Activated naive CD8-positive, alpha-beta T cell treated with anti-CD3 and anti-CD28 coated beads, Interleukin-2, amount 10 ng/mL, durations not matched to agents 7 days and 5 days (primary cell): ENCODE measurements at places on chromosomes 16 and 17.
A peak's percentile ranks its signal among the peaks of the same experiment; 100 is the strongest.

DNA sequence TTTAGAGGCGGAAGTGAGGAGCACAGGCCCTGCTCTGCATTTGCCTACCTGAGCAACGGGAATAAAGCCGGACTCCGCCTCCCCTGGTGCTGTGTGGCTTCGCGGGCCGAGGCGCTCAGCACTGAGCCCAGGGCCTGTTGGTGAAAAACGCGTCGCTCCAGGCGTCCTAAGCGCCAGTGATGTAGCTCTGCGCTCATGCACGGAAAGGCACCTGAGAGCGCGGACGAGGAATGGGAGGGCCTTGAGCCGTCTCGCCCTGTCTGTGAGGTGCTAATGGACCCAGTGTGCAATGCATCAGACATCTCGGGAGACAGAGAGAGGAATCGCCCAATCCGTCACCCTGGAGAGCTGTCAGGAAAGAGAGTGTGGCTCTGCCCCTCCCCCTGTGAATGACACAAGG, 17.2 kb upstream of the ATP2A3 start:
- peak; percentile 10 for DNase-seq

DNA sequence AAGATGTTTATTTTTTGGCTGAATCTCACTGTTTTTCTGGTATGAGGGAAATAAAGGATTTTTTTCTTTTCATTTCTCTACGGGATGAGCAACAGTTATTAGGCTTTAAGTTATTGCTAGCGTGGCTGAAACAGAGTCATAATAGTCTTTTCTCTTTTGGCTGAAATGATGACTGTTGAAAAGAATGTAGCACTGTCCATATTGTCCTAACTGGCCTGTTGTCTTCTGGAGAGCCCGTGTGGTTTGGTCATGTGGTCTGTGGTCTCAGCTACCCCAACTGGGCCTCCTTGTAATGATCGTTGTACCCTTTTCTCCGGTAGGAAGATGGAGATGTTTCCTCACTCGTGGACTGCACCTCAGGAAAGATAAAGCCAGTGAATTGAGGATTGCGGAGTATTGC, 36.6 kb downstream of the EPN2 start:
- DNase-seq: no peak

GRCh38 chr17:51044976-51045375, 75.7 kb downstream of the SPAG9 start:
- DNase-seq: no peak

GRCh38 chr17:43350888-43351361, 47.9 kb upstream of the ARL4D start:
- no peak for DNase-seq

DNA sequence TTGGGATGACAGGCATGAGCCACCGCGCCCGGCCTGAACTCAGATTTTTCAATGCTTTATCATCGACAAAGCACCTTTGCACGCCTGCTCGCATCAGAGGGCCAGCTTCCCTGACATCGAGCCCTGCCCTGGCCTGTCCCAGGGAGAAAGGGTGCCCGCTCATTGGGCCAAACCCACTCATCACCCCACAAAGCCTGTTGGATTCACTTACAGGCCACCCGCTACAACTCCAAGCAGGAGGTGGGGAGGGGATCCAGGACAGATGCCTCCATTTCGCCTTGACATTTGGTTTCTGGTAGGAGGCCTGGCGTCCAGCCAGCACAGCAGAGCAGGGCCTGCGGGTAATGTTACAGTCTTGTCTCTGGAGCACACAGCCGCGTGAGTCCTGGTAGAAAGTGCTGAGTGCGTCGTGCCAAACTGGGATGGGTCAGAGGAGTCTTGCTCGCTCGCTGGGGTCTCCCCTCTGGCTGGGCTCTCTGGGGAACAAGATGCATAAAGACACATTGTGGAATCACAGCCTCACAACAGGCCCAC, 19.8 kb downstream of the SMTNL2 start:
- no peak for DNase-seq

- DNase-seq: no peak
Observed at GRCh38 chr16:86590501-86591144, 12.3 kb downstream of the FOXL1 start.

DNA sequence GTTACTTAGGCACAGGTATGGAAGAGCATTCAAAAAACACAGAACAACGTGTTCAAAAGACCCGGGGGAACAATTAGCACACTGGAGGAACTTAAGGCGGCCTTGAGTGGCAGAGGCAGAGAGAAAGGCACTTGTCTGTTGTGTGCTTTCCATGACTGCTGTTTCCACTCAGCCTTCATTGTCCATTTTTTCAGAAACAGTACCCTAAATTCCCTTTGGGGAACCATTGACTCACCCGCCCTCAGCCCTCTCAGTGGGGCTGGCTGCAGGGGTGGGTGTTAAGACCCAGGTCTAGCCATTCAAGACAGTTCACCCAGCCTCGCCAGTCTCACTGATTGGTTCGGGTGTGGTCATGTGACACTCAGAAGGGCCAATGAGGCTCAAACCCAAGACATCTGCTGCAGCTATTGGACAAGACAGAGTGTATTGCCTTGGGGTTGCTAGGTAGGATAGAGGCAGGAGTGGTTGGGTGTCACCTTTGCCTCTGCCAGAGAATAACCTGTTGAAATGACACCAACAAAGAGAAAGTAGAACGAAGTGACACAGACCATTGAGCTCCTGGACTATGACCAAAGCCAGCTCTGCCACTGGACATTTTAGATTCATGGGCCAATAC, 19.6 kb upstream of the CEP20 start:
- no peak for DNase-seq

DNA sequence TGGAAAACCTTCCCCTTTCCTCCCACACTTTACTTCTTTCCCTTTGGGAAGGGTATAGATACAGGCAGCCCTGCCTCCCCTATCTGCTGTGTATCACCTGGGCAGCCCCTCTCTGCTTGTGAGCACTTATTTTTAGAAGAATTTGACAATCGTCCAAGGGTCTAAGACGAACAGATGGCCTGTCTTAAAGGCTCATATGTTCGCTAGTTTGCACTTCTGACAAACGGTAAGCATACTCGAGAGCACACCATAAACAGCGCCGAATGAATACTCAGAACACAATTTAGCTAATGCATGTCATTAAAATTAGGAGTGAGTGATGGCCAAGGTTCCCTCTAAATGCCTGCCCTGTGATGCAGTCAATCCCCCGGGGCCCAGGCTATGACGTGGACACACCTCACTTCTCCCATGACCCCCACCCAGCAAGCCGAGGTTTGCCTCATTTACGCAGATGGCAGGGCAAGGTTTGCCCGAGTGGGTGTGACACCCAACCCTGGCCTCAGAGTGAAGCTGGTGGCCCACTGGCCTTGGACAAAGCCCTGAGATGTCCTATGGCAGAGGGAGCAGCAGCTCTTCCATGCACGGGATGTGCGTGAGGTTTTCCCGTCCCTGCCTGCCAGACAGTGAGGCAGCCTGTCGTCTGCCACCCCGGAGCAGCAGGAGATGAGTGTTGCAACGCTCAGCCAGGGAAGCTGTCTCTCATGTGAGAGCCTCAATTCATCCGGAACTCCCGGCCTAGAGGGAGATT, 125.2 kb downstream of the C16orf78 start:
- DNase-seq: peak; percentile 28

DNA sequence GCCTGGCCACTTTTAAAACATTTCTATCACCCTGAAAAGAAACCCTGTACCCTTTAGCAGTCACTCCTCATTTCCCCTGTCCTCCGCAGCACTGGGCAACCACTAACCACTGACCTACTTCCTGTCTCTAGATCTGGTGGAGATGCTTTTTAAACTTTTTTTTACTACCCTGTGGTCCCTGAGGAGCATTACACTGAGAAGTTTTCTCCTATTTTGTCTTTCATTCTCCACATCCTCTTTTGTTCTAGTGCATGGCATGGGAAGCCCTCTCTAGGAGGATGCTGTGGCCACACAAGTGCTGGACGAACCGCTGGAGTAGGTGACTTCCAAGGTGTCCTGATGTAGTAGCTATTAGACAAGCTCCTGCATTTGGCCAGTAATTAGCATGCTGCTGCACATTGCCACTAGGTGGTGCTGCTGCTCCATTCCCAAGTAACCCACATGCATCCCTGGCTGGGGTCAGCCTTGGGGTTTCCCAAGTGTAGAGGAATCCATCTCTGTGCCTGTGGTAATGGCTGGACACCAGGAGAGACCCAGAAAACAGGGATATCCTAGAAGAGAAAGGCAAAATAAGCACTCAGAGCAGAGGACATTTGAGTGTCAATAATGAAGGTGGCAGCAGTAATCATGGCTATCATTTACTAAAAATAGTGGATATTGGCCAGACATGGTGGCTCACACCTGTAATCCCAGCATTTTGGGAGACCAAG, 143.8 kb upstream of the CRHR1 start:
- DNase-seq: peak; percentile 73

DNA sequence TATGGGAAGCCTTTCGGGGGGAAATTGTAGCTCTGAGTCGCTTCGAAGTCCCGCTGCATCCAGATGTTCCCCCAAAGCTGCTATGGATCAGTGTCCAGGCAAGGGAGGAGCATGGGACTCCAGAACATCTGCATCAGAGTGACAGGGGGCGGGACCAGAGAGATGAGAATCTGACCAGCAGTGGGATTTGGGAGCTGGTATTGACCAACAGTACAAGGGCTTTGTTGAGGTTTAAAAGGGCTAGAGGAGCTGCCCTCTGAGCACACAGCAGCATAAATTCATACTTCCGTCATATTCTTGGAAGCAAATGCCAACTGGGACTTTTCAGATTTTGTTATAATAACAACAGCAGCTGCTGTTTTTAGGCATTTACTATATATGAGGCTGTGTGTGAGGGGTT, 10.6 kb downstream of the RBFOX1 start:
- DNase-seq: no peak

DNA sequence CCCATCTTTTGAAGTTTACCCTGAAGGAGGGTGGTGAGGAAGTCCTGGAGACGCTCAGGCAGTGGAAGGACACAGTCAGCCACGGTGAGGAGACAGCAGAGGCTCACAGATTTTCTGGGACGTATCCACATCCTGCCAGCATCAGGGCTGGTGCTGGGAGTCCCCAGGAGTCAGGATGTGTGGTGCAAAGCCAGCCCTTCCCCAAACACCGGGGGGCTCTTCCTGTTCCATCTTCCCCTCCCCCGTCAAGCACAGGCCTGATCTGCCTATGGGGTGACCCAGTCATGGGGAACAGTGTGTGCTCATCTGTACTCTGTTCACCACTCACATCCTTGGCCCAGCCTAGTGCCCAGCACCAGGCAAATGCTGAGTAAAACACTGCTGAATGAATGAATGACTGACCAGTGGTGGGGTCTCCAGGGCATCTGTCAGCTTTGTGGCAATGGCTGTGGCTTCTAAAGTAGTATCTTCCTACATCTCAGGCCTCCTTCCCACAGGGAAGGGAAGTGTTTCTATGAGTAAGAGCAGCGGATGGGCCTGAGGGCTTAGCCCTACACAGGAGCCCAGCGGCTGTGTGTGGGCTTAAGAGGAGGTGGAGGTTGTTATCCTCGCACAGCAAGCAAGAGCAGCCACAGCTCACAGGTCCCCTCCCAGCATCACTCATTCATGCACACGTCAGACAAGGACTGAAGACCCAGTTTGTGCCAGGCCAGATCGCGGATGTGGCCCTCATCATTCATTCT, 23.3 kb downstream of the NOS2 start:
- no peak for DNase-seq

GRCh38 chr16:84943620-84944019, 67.7 kb downstream of the ZDHHC7 start:
- DNase-seq: no peak

DNA sequence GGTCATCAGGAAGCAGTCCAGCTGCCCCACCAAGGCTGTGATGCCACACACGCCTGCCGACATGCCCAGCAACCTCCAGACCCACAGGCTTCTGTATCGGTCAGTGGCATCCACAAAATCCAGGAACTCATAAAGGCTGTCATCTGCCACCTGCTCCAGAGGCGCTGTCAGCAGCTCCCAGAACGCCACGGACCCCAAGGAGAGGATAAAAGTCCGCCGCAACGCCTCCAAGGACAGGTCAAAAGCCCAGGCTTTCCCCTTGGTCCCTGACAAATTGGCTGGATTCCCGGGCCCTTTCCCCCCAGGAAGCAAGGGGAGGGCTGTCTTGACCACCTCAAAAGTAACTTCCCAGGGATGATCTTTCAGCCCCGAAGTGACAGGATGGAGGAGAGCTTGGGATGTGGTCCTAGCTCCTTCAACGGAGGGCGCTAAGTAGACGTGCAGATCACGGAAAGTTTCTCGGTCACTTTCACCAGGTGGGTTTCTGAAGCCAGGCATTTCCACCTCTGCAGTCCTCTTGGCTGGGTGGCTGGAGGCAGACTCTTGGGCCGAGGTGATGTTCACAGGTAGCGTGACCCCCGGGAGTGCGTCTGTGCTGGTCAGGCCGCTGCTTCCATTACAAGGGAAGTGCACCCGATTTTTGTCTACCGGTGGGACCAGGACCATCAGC, 854 bp downstream of the MFSD6L start:
- no peak for DNase-seq

DNA sequence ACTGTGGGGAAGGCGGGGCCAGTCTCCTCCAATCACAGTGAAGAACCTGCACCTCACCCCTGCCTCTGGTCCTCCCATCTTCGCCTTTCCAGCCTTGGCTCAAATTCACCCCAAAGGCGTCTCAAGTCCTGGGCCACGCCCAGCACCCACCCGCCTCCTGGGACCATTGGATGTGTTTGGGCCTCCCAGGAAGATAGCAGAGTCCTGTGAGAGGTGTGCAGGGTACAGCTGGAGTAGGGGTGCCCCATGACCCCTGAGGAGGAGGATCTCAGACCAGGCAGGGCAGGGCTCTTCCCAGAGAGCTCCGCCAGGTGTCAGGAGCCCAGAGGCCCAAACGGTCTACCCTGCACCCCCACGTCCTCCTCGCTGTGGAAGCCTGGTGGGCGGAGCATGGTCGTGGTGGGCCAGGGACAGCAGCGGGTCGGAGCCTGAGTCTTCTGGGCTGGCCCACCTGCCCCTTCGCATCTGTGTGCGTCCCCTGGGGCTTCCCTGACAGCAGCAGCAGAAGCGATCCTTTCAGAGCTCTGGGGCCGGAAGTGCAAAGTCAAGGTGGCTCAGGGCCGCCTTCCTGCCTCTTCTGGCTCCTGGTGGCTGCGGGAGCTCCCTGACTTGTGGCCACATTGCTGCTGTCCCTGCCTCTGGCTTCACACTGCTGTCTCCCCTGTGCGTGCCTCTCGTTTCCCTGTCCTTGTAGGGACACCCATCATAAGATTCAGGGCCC, 34.9 kb upstream of the ZNF469 start:
- DNase-seq: peak; percentile 53

DNA sequence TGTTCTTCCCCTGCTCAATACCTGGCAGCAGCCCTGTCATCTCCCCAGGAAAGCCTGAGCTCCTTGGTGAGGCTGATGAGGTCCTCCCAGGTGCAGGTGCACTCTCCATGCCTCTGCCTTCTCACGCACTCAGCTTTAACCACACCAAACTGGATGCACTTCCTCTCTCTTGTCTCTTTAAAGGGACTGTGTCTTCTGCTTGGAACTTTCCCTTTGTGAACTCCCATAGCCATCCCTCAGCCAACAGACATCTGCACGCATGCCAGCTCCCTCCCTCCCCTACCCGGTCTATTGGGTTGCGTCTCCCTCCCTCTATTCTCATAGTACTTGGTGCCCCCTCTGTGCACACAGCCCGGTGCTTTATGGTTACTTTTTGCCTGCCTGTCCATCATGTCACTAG, 231.2 kb downstream of the MSI2 start:
- DNase-seq: no peak

- DNase-seq: no peak
Observed at GRCh38 chr16:87017371-87018012, 299.7 kb downstream of the C16orf95 start.

- no peak for DNase-seq
Observed at GRCh38 chr17:20922128-20922670, 120.6 kb downstream of the USP22 start.
